Eye (tissue), 1 donor: ENCODE measurements at places on chromosomes 6 and 20.
A peak's percentile ranks its signal among the peaks of the same experiment; 100 is the strongest.

DNA sequence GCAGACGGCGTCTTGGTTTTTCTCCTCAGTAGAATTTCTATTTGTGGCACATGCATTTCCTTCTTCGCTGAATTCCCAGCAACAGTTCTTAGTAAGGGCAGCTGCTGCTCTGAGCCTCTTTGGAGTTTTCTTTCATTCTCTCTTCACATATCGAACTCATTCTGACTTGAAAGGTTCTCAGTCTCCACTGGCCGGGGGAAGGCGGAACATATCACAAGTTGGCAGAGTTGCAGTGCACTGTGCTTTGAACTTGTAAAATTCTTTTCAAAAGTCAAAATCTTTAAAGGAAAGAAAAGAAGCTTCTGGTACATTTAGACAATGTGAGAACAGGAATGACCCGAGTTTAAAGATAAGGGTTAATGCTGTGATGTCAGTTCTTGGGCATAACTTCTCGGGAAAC is 286.1 kb upstream of the MAP3K7 start:
- no peak for DNase-seq

DNA sequence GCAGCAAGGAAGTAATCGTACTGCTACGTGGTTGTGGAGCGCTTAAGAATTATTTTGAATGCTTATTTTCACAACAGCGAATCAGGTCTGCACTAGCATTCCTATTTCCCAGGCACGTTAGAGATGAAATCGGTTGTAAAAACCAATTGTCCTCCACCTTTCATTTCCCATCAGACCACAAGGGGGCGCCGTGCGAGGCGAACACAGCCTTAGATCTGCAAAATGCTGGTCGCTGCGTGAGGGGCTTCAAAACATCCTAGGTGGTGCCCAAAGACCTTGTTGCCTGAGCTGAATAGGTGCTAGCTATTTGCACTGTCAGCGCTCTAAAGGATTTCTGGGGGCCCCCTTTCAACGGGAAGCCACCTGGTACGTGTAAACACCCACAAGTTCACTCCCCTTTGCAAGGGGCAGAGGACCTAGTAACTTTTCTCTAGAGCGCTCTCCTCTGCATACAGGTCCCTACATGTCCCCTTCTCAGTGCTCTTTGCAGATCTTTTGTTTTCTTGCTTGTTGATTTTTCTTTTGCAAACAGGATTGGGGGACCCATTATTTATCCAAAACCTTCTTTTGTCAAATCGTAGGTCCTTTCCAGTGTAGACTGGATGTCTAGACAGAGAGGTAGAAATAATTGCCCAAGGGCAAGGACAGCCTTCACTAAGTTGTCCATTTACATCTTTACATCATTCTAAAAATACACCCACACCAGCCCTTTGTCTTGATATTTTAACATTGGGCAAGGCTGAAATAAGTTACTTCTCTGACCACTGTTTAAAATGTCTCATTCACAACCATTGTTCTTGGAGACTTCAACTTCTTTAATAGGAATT is 59.8 kb downstream of the NEDD9 start:
- peak; percentile 89 for DNase-seq

GRCh38 chr20:62548471-62548870 is 72.7 kb upstream of the GATA5 start:
- DNase-seq = no peak

- DNase-seq = no peak
These were observed 39.8 kb downstream of the GMPR start for GRCh38 chr6:16278048-16278724.

DNA sequence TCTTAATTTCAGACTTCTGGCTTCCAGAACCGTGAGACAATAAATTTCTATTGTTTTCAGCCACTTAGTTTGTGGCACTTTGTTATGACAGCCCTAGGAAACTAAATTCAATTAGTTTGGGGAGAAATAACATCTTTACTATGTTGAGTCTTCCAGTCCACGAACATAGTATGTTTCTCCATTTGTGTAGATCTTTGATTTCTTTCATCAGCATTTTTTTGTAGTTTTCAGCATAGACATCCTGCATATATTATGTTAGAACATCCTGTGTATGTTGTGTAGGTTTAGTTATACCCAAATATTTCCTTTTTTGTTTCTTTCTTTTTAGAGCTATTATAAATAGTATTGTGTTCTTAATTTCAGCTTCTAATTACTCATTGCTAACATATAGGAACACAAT is 18.0 kb upstream of the HMGA1 start:
- no peak for DNase-seq

DNA sequence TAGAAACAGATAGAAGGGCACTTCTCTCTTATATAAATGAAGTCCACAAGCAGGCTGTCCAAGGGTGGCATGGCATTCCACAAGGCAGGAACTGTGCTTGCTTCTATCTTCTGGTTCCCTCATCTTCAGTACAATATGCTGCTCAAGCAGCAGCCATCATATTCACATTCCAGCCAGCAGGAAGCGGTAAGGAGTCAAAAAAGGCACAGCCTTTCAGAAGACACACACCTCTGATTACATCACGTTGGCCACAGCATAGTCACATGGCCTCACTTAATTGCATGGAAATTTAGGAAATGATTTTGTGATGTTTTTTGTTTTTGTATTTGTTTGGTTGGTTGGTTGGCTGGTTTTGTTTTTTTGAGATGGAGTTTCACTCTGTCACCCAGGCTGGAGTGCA is 19.0 kb downstream of the REM1 start:
- DNase-seq = no peak

GRCh38 chr6:39049575-39050283 is 1.1 kb downstream of the GLP1R start:
- DNase-seq = peak; percentile 9

DNA sequence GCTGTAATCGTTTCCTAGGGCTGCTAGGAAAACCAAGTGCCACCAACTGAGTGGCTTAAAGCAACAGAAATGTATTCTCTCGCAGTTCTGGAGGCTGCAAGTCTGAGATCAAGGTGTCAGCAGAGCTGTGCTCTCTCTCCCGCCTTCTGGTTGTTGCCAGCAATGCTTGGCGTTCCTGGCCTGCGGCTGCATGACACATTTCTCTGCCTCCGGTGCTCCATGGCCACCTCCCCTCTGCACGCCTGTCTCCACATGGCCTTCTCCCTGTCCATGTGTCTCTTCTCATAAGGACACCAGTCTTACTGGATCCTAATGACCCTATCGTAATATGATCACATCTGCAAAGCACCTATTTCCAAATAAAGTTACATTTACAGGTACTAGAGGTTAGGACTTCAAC is 91.7 kb upstream of the AKAP12 start:
- DNase-seq = no peak

DNA sequence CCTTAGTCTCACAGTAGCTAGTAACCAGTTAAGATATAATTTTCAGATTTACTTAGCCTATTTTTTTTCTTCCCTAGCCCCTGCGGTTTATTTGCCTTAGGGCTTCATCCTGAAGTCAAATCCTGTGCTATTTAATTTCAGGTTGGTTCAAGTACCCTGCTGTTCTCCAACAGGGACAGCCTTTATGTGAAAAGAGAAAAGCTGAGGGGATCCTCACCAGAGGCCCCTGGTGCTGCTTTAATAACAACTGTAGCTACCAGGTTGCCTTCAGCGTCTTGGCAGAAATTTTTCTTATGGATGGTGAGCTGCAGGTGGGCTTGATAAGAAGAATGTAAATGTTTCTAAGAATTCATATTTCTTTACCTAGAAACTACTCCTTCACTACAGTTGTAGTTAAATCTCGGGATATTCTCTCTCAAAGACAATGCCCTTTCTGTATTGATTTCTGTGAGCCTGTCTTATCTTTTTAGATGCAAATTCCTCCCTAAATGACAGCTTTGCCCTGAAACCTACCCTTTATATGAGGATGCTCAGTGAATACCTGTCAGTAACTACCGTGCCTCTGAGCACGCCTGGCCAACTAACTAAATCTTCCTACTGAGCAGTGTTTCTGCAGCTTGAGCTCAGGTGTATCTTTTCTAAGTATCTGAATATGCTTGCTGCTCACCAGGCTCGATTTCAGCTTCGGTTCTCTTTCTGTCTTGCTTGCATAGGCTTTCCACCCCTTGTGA is 320.5 kb downstream of the MMUT start:
- no peak for DNase-seq

DNA sequence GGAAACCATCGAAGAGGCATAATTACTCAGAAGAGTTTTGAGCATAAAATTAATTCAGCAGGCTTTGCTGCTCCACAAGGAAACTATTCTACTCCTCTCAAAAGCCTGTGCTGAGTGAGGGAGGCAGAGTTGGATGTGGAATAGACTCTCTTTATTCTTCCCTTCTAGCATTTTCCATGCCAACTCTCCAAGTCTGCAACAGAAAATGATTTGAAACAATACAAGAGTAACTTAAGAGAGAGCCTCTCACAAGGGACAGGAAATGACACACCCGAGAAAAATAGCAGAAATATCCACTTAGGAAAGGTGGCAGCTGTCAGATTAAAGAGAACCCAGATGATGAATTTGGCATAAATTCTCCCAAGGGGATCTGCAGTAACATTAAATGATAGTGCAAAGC is 26.3 kb upstream of the LAMP5 start:
- no peak for DNase-seq

DNA sequence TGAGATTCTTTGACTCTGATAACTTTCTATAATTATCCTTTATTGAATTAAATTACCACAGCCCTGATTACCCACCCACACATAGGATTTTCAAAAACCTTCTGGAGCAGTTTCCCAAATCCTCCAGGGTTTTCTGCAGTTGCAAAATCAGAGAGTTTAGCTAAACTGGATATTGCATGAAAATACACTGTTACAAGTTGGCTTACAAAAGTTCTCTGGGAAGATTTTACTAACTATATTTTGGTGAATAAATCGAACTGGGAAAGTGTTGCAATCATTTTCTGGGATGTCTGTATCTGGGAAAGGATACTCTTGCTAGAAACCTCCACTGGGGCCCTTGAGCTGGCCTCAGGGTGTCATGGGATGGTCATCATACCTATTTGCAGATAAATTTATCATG is 97.6 kb upstream of the STMND1 start:
- DNase-seq = no peak

- DNase-seq = no peak
These were observed 222.3 kb downstream of the IBTK start for GRCh38 chr6:82025271-82025670.

- no peak for DNase-seq
These were observed 126.9 kb downstream of the KCNQ5 start for GRCh38 chr6:72748759-72749158.

DNA sequence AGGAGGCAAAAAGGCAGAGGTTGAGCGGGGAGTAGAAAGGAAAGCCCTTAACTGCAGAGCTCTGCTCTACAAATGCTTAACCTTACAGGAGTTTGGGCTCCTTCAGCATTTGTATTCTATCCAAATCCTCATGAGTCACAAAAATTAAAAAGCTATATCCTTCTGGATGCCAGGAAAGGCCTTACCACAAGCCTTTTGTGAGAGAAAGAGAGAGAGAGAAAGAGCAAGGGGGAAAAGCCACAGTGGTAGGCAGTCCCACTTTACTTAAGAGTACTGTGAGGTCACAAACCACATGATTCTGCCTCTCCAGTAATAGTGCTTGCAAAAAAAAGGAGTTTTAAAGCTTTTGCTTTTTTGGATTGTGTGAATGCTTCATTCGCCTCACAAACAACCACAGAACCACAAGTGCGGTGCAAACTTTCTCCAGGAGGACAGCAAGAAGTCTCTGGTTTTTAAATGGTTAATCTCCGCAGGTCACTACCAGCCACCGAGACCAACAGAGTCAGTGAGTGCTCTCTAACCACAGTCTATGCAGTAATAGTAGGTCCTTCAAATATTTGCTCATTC is at the start of gene RUNX2:
Gene RUNX2, plus strand, starts transcription at position 375 of the 567 bp plus-strand sequence. CDS start 397 bp downstream, outside the sequence.
- DNase-seq = no peak

GRCh38 chr20:55880361-55880760 is 125.0 kb downstream of the CBLN4 start:
- no peak for DNase-seq

- no peak for DNase-seq
These were observed 8.5 kb downstream of the TPD52L2 start for GRCh38 chr20:63873477-63873971.

DNA sequence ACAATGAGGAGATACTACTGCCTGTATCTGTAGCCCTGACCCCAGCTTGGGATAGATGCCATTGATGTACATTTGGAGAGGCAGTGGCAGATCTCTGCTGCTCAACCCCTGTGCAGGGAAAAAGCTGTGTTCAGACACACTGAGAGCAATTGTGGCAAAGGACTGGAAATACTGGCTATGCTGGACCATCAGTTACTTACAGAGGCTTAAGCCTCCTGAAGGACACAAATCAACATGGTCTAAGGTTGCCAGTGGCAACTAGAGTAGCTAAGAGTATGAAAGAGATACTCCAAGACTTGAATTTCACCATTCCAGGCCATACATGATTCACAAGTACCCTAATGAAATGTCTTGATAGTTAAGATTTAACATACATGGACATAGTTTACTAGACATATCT is 32.4 kb upstream of the ENPP4 start:
- no peak for DNase-seq

GRCh38 chr6:136963259-136963658 is 41.2 kb downstream of the SLC35D3 start:
- DNase-seq = peak; percentile 29

DNA sequence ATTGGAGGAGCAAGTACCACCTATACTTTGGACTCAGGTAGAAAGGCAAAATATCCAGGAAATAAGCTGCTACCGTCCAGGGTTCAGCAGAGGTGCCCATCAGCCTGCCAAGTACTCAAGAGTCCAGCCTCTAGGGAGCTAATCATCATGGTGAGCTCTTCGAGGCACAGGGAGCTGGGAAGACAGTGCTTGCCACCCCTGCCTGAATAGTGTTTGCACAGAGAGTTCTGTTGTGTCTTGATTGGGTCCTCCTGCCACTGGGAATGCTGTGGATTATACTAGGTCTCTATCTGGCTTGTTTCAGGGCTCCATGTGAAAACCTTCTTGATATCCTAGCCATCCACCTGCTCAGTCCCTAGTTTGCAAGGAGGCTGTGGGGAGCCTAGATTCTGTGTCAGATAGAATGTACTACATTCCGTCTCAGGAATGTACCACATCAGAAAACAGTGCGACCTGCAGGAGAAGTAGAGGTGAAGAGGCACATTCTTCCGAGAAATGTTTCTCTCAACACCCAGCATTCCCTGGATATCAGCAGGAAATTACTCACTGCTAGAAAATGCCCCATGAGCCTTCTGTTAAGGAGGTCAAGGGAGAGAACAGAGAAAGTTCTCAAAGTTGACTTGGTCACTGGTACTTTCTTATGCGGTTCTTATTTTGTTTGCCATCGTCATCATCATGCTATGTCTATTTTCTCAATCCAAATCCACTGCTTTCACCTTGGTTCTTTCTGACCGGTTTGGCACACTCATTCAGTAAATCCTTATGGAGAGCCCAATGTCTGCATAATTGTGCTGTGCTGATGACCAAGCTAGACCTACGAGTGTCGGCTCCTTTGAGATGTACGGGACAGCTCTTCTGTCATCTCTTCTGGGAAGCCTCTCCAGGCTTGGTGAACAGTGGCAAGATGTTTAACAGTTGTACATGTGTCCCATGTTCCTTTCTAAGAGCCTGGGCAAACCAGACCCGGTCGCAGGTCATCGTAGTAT is 30.7 kb downstream of the PTPN1 start:
- no peak for DNase-seq
